ENCODE measurements at places on chromosomes 2 and 18.

DNA sequence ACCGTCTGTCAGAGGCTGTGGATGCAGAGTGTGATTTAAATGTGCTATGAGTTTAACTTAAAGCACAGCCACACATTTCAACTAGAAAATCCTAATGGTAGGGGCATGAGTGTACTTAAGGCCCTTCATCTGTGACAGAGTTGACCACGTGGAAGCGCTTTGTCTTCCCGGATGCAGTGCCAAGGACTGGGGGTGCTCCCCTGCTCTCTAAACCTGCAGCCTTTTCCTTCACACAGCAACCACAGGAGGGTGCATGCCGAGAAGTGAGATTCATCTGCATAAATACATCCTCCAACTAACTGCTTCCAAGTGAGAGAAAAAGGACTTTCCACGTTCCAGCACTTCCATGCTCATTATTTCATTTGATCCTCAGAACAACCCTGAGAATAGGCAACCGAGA lies 149.6 kb downstream of the MYT1L start:
- H3K4me3 ChIP-seq: no peak overlapping the region
- H3K4me1 ChIP-seq: peaks cover 2% of the 10 kb centered on the region
- DNase-seq: peak; percentile 5
- no peak overlapping the region for H3K27ac ChIP-seq
- no peaks in the 10 kb centered on the region for H3K27me3 ChIP-seq
- H3K36me3 ChIP-seq: no peaks in the 10 kb centered on the region

GRCh38 chr2:53848062-53848461 lies 11.7 kb downstream of the GPR75 start:
- peaks cover under 1% of the 10 kb centered on the region for H3K36me3 ChIP-seq
- H3K27ac ChIP-seq: no peak overlapping the region
- no peaks in the 10 kb centered on the region for H3K27me3 ChIP-seq
- H3K4me1 ChIP-seq: no peaks in the 10 kb centered on the region
- DNase-seq: no peak

DNA sequence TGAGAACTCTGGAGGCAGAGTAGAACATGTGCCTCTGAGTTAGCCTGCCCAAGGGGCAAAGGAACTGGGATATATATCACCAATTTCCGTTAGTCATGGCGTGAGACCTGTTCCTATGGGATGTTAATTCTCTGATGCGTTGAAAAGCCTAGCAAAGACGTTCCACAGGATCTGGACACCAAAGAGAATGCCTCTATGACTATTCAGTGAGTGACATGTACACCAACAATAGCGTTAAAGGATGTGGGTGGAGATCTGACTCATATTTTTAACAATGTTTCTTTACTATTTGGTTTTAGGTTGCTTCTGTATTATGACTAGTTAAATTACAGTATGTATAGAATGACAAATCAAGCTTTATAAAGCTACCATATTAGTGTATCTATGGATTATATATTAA lies 320.9 kb upstream of the MC4R start:
- no peaks in the 10 kb centered on the region for H3K36me3 ChIP-seq
- no peak overlapping the region for H3K4me3 ChIP-seq
- DNase-seq: no peak
- no peaks in the 10 kb centered on the region for H3K4me1 ChIP-seq

DNA sequence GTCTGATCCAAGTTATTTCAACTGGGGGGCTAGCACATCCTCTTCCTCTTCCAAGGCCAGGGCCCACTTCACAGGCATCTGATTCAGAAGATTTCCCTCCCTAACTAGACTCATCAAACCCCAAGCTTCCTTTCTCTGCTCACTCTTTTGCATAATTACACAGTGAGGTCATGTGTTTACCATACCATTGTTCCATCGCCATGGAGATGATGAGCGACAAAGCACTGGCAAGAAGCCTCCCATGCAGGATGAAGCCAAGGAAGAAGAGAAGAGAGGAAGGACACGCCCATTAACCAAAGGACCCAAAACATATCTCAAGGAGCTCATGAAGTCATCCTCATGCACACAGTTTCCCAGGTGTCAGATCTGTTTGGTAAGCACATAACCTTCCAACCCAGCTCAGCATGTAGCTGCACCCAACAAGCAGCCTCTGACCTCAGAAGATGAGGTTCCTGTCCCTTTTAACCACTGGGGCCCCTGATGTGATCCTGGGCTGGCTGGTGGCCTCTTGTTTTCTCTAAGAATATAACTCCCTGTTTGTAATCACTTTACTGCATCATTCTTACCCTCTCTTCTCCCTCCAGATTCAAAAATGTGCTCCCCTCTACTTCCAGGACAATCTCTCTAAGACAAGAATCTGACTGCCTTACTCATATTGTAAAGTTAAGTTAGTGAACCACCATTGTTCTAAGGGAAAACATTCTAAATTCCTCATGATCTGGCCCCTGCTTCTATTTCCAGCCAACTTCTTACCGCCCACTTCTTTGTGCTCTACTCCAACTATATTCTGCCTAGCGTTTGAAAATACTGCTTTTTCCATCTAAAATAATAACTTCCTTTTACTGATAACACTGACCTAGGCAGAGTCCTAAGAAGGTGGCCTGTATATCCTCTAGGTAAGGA lies 190.1 kb downstream of the TTC32 start:
- H3K36me3 ChIP-seq: no peaks in the 10 kb centered on the region
- peak; percentile 83 for DNase-seq
- H3K4me1 ChIP-seq: no peaks in the 10 kb centered on the region
- H3K4me3 ChIP-seq: no peak overlapping the region
- no peaks in the 10 kb centered on the region for H3K27me3 ChIP-seq
- H3K27ac ChIP-seq: no peak overlapping the region

GRCh38 chr2:33106115-33106514 lies 159.4 kb downstream of the LTBP1 start:
- H3K4me1 ChIP-seq: no peaks in the 10 kb centered on the region
- no peaks in the 10 kb centered on the region for H3K27me3 ChIP-seq
- H3K27ac ChIP-seq: no peak overlapping the region
- DNase-seq: no peak

DNA sequence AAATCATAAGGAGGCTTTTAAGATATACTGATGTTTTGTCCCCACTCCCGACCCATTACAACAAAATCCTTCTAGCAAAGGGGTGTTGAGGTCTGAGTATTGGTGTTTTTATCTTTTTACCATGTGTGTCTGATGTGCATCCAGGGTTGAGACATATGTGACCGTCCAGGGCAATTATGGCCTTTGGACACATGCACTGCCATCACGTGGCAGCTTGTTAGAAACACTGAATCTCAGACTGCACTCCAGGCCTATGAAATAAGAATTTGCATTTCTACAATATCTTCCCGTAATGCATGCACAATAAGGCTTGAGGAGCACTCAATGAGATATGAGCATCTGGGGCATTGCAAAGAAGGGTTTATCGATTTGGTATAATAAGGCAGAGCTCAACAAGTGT lies 235.1 kb upstream of the ZNF804A start:
- no peaks in the 10 kb centered on the region for H3K36me3 ChIP-seq
- H3K27me3 ChIP-seq: no peaks in the 10 kb centered on the region
- H3K27ac ChIP-seq: no peak overlapping the region
- no peak for DNase-seq
- no peaks in the 10 kb centered on the region for H3K4me1 ChIP-seq
- no peak overlapping the region for H3K4me3 ChIP-seq

DNA sequence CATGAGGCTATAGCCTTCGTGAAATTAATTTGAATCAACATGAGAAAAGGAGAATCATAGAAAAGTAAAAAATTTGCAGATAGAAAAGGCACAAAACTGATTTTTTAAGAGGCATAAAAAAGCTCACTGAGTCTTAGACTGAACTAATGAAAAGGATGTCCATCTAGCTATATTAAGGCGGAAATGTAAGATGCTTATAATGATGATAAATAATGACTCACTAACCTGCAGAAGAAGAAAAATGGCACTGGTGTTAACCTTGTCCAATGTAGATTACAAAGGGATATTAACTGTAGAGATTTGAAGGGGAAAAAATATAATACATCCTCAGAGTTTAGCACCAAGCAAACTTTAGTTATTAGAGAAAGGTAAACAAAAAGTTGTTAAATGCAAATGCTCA lies 1098.0 kb upstream of the DDX18 start:
- no peaks in the 10 kb centered on the region for H3K4me1 ChIP-seq
- no peak for DNase-seq
- no peak overlapping the region for H3K27ac ChIP-seq
- no peak overlapping the region for H3K4me3 ChIP-seq
- H3K36me3 ChIP-seq: no peaks in the 10 kb centered on the region

GRCh38 chr2:68663371-68664156 lies 20.2 kb downstream of the PROKR1 start:
- H3K27ac ChIP-seq: no peak overlapping the region
- H3K4me1 ChIP-seq: no peaks in the 10 kb centered on the region
- H3K27me3 ChIP-seq: no peaks in the 10 kb centered on the region
- no peak for DNase-seq

DNA sequence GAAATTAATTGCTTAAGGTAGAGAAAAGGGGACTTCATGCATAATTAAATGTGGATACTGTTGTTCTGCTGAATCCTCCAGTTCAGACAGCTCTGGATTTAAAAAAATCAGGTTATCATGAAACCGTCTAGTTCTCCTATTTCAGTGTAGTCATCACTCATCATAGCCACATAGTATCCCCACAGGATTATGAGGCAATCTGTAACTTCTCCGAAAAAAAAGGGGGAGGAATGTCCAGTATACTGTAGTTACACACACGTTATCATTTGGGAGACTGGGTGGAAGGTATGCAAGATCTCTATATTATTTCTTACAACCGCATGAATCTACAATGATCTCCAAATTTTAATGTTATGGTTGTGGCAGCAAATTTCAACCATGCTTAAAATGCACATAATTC lies 114.0 kb downstream of the HIBCH start:
- H3K27ac ChIP-seq: no peak overlapping the region
- peaks cover 3% of the 10 kb centered on the region for H3K36me3 ChIP-seq
- no peak for DNase-seq
- H3K27me3 ChIP-seq: no peaks in the 10 kb centered on the region
- no peak overlapping the region for H3K4me3 ChIP-seq
- H3K4me1 ChIP-seq: no peaks in the 10 kb centered on the region

DNA sequence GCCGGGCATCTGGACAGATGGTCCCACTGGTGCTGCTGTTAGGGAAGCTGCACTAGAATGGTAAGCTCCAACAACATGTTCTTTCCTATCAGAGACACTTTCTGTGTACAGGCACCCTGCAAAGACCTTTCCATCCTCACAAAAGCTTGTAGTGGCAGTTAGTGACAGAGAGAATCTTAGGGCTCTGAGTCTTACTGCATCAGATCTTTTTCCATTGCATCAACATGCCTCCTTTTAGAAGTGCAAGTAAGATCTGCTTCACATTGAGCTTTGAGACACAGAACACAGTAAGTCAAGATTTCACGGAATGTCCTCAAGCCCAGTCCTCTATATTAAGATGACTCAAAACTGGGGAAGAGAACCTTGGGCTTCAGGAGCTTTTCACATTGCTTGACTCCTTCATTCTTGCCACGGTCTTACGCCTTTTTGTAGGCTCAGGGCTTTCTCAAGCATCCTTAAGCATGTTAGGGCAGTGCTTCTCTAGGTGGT lies 52.6 kb downstream of the ARL4C start:
- peaks cover 2% of the 10 kb centered on the region for H3K4me1 ChIP-seq
- H3K27me3 ChIP-seq: no peaks in the 10 kb centered on the region
- DNase-seq: no peak
- no peaks in the 10 kb centered on the region for H3K36me3 ChIP-seq
- no peak overlapping the region for H3K27ac ChIP-seq

DNA sequence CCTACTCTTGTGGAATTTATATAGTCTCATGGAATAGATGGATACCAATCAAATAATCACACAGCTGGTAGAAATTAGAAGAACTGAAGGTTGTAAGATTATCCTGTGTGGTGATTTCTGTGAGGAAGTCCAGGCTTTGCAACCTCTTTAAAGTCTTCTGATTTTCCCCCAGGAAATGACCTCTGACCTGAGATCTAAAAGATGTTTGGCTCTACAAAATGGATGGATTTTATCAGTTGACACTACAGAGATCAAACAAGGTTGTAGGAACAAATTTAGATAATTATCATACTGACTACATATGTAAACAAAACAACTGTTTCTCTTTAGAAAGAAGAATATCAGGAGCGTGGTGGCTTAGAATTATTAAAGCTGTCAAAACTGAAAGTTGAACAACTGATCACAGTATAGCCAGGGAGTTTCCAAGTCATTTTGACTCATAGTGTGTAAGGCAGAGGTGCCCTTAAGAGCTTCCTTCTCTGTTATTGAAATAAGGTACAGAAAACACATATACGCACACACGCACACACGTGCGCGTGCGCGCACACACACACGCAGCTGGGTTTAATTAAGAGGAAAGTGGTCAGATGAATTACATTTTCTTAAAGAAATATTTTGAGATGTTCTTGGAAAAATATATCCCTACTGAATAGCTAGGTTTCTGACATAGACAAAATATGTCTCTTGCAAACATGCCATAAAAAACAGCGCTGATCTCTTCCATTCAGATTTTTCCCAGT lies 35.5 kb upstream of the PELI1 start:
- no peak overlapping the region for H3K27ac ChIP-seq
- H3K4me1 ChIP-seq: no peaks in the 10 kb centered on the region
- no peak for DNase-seq

- peaks cover 14% of the 10 kb centered on the region for H3K4me1 ChIP-seq
- H3K27me3 ChIP-seq: no peaks in the 10 kb centered on the region
- H3K27ac ChIP-seq: no peak overlapping the region
- no peak for DNase-seq
- no peak overlapping the region for H3K4me3 ChIP-seq
These were observed 14.8 kb downstream of the KLHL29 start for GRCh38 chr2:23399674-23400261.

DNA sequence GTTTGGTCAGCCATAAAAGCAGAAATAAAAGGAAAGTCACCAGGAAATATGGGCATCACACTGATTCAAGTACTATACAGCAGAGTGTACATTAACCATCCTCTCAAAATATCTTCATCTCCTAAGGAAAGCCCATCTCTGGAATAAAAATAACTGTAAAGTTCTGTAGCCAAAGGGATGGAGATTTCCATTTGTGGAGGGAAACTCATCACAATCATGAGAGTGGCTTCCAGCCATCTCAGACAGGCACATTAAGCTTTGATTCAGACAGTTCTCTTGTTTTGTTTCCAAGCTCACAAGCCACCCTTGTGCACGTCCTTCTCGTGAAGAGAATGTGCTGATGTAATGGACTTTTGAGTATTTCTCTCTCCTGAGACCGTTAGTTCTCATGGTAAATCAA lies 695.5 kb downstream of the LRRTM4 start:
- no peaks in the 10 kb centered on the region for H3K36me3 ChIP-seq
- H3K4me3 ChIP-seq: no peak overlapping the region
- no peaks in the 10 kb centered on the region for H3K27me3 ChIP-seq
- no peaks in the 10 kb centered on the region for H3K4me1 ChIP-seq
- no peak overlapping the region for H3K27ac ChIP-seq
- DNase-seq: no peak

DNA sequence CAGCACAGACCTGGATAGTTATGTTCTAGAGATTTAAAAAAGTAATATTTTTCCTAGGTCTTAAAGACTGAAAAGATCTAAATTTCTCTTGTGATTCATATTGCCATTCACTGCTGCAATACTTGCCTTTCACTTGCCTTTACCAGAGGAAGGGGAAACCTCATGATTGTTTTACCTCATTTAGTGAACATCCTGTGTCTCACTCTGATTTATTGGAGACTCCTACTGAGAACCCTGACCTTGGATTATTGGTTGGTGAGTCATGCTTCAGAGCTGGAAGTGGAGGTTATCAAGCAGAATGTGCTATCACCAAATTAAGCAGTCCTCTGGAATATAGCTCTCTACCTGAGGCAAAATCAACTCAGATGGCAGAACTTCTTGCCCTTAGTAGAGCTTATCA lies 500.5 kb downstream of the TSN start:
- no peaks in the 10 kb centered on the region for H3K27me3 ChIP-seq
- no peak overlapping the region for H3K4me3 ChIP-seq
- no peak overlapping the region for H3K27ac ChIP-seq
- DNase-seq: no peak
- H3K4me1 ChIP-seq: no peaks in the 10 kb centered on the region

All from lung (tissue), 17 donors.